HFFc6 (cell line): ENCODE measurements at places on chromosomes 16 and 17.

- peaks cover 9% of the 10 kb centered on the region for H3K36me3 ChIP-seq
- H3K27me3 ChIP-seq, result no peaks in the 10 kb centered on the region; the same call in 1 of the 2 replicates
- H3K4me1 ChIP-seq, result peaks cover 9% of the 10 kb centered on the region
- H3K27ac ChIP-seq, result no peak overlapping the region
- no peak for DNase-seq
Measured at GRCh38 chr16:14672403-14672971, 21.6 kb downstream of the PLA2G10 start.

DNA sequence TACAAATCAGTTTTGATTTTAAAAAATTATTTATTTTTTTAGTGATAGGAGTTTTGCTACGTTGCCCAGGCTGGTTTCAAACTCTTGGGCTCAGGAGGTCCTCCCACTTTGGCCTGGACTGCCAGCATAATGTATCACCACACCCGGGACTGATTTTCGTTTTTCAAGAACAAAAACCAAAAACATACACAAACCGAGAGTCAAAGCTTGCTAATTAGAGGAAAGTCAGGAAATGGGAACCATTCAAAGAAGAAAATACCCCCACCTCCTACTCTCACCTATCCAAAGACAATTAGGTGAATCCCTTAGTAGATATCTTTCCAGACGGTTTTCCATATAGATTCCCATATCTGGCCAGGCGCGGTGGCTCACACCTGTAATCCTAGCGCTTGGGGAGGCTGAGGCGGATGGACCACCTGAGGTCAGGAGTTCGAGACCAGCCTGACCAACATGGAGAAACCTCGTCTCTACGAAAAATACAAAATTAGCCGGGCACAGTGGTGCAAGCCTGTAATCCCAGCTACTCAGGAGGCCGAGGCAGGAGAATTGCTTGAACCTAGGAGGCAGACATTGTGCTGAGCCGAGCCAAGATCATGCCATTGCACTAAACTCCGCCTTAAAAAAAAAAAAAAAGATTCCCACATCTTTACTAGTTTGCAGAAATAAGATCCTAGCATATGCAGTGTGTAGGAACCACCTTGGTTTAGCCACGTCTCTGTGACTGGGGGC, 883 bp upstream of the SPN start:
- peaks cover 5% of the 10 kb centered on the region for H3K4me1 ChIP-seq
- H3K36me3 ChIP-seq, result no peaks in the 10 kb centered on the region
- H3K27me3 ChIP-seq, result peaks cover 33% of the 10 kb centered on the region
- no peak overlapping the region for H3K27ac ChIP-seq
- no peak for DNase-seq
- no peak overlapping the region for H3K4me3 ChIP-seq

DNA sequence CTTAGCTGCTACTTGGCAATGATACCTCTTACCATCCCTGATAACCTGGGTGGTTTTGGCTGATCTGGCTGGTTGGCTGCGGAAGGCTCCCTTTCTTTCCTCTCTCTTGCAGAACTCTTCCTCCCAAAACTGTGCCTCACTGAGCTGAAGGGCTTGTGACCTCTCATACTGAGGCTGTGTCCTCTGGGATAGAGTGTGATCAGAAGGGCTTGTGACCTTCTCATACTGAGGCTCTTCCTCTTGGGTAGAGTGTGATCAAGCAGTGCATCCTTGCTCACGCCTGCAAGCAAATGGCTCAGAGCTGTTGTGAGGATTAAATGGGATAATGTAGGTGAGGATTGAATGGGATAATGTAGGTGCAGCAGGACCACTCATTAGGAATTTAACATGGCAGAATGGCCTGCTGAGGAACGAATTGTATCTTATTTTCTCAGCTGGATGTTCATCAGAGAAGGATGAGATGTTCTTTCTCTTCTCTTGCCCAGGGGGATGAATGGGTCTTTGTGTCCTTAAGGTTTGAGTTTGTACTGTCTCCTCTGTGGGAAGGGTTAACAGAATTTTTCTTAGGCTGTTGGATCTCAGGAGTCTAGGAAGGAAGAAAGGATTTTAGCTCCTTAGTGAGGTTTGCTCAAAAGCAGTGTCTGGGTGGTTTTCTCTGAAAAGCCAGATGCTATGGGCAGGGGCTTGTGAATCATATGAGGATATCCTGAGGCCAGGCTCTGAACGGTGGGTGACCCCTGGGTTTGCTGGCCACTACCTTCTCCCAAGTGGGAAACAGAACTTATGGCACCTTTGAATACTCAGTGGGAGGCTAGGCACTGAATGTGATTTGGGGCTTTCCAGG, 130.0 kb upstream of the HS3ST2 start:
- peaks cover 3% of the 10 kb centered on the region; the same call in 1 of the 2 replicates for H3K27me3 ChIP-seq
- no peak for DNase-seq
- H3K36me3 ChIP-seq, result peaks cover 4% of the 10 kb centered on the region
- H3K4me1 ChIP-seq, result peaks cover 21% of the 10 kb centered on the region
- H3K27ac ChIP-seq, result no peak overlapping the region
- H3K4me3 ChIP-seq, result no peak overlapping the region

DNA sequence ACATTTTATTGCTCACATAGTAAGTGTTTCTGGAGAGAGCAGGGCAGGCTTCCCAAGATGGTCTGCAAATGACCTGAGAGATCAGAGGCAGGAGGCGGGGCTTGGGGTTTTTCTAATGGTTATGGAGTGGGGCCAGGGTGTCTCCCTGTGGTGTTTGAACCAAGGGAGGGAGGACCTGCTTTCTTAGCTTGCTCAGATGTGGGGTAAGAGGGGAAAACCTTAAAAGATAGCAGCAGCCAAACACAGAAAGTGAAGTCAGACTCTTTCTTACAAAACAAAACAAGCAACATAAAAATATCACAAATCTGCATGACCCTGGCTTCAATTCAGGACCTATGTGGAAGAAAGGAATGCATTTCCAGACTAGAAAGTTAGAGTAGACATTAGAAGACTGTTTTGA, 22.9 kb upstream of the DNAJA2 start:
- peaks cover 10% of the 10 kb centered on the region for H3K27me3 ChIP-seq
- no peak overlapping the region for H3K27ac ChIP-seq
- no peaks in the 10 kb centered on the region for H3K36me3 ChIP-seq
- no peak overlapping the region for H3K4me3 ChIP-seq
- peaks cover 2% of the 10 kb centered on the region for H3K4me1 ChIP-seq
- DNase-seq, result no peak
